ENCODE measurements at places on chromosomes 2 and 18.

- no peak for DNase-seq
These were observed 1.3 kb downstream of the USP34 start for GRCh38 chr2:61469424-61470121.

DNA sequence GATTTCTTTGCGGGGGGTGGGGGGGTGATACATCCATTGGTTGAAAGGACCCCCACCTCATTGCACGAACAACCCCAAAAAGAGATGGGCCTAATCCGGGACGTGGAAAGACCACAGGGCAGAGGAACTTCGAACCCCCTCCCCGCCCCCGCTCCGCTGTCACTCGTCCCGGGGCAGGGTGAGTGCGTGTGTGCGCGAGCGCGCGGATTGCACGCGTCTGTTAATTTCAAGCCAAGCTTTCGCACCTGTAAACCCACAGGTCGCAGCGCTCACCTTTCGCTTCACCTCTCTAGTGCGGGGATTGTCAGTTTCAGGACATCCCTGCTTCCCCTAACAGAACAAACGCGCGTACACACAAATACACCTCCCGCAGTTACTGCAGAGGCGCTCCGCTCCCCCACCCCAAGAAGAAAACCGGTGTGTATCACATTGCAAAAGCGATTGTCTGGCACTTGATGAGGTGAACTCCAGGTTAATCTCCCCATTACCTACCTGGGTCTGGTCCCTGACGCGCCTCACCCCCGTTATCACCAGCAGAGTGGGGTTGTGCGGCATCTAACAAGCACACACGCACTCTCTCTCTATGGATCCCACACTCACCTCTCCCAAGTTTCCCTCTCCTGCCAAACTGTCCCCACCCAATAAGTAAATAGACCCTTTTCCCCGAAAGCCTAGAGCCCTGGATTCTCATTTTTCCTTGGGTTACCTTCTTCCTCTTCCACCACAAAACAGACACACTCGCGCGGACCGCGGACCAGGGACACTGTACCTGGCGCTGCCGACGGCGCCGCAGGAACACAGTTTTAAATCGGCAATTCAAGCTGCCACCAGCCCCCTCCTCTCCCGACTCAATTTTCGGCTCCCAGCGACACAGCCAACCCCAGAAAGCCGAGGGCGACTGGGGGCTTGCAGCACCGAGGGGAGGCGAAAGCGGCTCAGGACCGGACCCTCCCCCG lies 1.0 kb downstream of the CYP26B1 start:
- DNase-seq = no peak

DNA sequence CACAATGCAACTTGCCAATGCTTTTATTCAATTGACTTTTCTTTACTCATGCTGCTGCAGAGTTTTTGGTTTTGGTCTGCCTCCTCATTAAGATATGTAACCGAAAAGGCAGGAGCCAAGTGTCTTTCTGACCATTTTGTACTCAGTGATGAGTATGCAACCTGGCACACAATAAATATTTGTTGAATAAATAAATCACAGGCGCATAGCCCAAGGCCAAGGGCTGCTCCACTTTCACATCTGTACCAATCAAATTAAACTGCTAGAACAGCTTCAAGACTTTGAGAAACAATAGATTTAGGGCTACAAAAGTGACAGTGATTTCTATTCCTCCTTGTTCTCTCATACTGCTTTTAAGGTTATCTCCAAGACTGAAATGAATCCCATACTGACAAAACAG lies 828.2 kb downstream of the RNF144A start:
- DNase-seq = no peak

- DNase-seq = no peak
These were observed 132.8 kb upstream of the ACVR2A start for GRCh38 chr2:147712051-147712450.

GRCh38 chr18:55988537-55988936 lies 400.5 kb upstream of the TCF4 start:
- DNase-seq = no peak

DNA sequence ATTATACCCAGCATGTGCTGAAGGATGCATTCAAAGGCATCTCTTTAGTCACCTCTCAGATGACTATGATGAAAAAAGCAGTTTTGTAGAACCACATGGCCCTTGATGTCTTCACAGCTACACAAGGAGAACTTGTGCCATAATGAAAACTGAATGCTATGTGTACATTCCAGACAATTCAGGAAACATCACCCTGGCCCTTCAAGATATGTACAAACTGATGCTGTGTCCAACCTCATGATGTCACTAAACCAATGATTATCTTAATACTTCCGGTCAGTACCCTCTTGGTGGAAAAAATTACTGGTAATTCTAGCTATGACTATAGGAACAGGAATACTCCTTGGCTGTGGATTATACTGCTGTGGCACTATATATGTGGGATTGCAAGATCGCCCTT lies 20.0 kb downstream of the DUSP11 start:
- no peak for DNase-seq

DNA sequence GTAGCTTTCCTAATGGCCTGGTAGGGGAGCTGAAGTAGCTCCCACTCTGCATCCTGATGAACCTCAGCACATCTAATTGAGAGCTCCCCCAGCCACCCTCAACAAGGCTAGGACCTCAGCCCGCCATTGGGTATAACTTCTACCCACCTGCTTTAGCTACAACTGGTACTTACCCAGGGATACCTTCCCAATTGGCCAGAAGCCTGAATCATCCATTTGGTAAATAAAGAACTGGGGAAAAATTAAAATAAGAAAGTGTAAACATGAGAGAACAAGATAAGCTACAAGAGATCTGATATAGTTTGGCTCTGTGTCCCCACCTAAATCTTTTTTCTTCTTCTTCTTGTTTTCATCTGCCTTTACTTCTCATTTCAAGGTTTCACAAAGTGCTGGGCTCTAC lies 372.0 kb downstream of the CMPK2 start:
- DNase-seq = no peak

- no peak for DNase-seq
These were observed 19.1 kb downstream of the PLA2R1 start for GRCh38 chr2:160043265-160043664.
